ENCODE measurements at places on chromosomes 11 and 22.

GRCh38 chr11:63747011-63747410, 21.6 kb downstream of the ZFTA start:
- no peak for DNase-seq

GRCh38 chr11:69870766-69871165, 51.5 kb upstream of the FGF3 start:
- no peak for DNase-seq

DNA sequence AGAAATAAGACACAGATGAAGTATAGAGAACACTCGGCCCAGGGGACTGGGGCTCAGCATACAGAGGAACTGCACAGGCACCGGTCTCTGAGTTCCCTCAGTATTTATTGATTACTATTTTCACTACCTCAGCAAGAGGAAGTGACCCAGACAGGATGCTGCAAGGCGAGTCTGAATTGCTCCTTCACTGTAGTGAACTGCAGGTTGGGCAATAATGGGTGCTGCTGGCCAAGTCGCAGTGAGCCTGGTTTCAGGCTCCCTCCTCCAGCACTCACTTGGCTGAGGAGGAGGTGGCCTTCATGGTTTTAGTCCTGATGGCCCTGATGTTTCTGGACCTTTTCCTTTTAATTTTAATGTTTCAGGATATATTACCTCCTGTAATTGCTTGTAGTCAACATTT, 10.4 kb downstream of the OR52K2 start:
- DNase-seq: no peak

GRCh38 chr11:46130286-46130940, 9.2 kb upstream of the PHF21A start:
- no peak for DNase-seq

- DNase-seq: no peak
Observed at GRCh38 chr11:34223021-34223813, 117.8 kb downstream of the NAT10 start.

DNA sequence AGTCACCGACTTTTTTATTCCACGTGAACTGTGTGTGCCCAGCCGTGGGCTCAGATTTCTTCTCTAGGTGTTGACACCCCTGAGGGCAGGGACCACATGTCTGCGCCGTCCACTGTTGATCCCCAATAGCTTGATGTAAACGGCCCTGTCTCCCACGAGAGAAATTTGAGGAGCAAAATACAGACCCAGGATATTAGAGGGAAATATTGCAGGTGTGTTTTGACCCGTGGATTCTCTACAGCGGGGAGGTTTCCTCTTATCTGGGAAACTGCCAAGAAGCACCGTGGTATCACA, 437.5 kb downstream of the TBC1D22A start:
- no peak for DNase-seq

DNA sequence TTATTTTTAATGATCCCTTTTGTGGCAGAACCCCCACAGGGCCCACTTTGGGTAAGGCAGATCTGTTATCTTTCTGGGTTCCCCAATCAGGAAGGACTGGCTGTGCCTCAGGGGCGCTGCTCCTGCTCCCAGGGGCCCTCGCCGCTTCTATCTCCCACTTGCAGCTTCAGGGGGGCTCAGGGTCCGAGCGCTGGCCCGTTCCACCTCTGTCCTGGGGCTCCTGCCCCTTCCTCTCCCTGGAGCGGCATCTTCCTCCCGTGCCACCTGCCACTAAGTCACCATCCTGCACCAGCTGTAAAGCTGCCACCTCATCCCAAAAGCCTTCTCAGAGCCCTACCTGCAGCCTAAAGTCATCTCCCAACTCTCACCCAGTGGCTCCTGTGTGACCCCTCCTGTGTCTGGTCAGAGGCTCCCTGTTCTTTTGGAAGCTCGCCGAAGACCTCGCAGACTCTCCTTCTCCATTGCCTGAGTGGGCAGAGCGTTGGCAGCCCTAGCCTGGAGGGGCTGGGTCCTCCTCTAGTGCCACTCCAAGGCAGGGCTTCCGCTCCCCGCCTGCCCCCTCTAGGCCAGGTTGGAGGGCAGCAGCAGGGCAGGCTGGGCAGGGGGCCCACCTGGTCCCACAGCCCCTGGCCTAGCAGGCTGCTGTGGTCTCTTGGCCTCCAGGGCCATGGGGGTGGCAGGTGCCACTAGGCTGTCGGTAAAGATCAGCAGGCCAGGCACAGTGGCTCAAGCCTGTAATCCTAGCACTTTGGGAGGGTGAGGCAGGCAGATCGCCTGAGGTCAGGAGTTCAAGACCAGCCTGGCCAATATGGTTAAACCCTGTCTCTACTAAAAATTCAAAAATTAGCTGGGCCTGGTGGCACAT, 106.7 kb downstream of the MORC2 start:
- no peak for DNase-seq

GRCh38 chr22:49274754-49275380, 552.8 kb downstream of the BRD1 start:
- no peak for DNase-seq

- DNase-seq: no peak
Observed at GRCh38 chr11:19978668-19979518, 181.4 kb downstream of the DBX1 start.

- DNase-seq: no peak
Observed at GRCh38 chr22:20978419-20978818, 3.7 kb upstream of the LZTR1 start.

DNA sequence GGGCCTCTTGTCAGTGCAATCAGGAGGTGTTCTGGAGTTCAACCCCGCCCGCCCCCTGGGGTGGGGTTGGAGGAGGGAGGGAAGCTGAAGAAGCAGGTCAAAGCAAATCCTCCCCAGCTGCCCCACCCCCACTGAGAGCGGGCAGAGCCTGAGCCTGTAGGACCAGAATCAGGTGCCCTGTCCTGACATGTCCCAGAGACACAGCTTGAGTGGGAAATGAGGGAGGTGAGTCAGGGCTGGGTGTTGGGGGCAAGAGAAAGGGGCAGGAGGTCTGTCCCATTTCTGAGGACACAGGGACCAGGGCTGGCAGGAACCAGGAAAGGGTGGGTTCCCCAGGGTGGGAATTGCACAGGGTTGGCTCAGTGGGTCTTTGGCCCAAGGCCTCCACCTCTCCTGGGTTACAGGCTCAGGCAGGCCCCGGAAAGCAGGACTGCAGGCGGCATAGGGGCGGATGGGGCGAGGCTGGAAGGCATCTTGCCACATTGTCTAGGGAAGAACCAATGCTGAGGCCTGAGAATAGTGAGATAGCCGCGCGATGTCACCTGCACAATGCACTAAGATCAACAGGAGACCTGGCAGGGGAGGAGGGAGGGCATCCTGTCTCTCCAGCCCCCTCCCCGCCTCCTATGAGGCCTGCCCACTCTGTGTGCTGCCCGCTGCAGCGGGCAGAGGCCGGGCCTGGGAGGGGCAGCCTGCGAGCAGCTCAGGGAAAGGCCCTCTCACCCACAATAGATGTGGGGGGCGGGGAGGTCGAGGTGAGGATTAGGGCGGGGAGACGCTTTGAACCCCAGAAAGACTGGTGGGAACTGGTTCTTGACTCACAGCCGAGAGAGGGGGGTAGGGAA, 32.4 kb downstream of the NECTIN1 start:
- no peak for DNase-seq

DNA sequence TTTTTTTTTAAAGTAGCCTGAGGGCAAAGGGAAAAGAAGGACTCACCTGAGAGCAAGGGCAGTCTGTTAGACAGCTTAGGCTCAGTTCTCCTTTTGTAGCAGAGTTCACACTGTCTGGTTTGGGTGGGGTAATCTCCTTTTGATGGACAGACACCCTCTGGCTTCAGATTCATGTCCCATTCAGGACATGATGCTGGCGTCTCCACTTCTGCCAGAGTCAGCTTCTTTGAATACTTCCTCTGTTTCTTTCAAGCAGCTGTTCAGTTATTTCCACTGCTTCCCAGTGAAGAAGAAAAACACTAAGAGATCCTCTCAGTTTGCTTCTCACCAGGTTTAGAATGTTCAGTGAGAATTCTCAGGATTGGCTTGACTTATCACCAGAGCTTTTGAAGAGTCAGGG, 79.0 kb upstream of the HSD17B12 start:
- no peak for DNase-seq

DNA sequence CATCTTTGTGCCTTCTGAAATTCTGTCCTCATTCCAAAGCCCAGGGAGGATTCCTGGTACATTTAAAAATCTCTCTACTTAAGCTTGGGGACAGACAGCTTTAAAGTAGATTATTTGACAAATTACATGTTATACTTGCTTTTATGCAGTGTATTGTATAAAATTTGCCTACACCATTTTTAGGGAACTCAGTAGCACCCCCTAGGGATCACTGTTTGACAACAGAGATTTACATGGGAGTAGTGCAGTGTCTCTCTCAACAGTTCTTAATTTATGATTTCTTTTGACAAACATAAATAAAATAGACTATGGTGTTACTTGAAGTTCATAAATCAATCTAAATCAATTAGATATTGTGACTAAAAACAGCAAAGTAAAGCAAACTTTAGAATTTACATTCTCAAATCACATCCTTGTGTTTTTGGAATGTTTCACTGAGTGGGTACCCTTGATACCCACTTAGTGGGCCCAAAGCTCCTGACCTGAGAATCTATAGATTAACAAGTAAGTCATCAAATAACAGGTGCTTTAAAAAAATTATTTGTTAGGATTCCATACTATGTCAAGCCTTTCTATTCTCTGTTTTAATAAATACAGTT, 428.8 kb downstream of the DYNC2H1 start:
- no peak for DNase-seq

DNA sequence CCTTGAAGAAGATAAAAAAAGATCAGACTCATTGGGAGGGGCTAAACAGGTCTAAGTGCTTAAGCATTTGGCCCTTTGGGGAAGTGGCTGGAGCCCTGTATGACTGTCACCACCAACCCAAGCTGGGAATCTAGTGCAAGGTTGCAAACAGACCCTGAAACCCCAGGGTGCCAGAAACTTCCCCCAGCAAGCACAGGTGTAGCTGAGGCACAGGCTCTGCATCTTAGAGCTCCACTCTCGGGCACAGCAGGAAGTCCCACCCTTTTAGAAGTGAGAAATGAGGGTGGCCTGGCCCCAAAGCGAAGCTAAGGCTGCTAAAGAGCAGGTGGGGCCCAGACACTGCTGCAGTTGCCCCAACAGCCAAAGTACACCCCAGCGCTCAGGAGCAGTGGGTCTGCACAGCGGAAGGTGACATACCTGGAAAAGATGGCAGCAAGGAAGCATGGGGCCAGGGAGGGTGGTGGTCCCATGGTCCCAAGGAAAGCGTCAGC, 5.8 kb upstream of the KDM2A start:
- DNase-seq: no peak

- DNase-seq: no peak
Observed at GRCh38 chr11:132200353-132200936, 830.0 kb downstream of the NTM start.

DNA sequence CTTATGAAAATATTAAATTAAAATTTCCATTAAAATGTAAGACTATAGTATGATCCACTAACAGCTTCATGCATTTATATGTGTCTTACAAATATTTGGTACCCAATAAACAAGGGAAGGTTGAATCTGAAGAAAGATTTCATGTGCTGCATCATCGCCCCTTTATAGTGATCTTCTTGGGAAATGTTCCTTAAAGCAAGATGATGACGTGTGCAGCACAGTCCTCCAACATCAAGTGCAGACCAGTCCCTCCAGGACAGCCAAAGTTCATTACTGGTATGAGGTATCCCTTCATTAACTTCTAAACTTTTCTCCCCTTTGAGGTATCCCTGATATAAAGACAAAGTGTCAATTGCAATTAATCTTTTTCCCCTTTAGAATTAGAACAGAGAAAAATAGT, 567.0 kb downstream of the METTL15 start:
- DNase-seq: no peak

- DNase-seq: no peak
Observed at GRCh38 chr11:83319346-83319745, 33.2 kb upstream of the CCDC90B start.

- DNase-seq: no peak
Observed at GRCh38 chr11:6660712-6661111, 5.1 kb upstream of the DCHS1 start.

- no peak for DNase-seq
Observed at GRCh38 chr22:47135338-47135737, 372.9 kb downstream of the TBC1D22A start.

DNA sequence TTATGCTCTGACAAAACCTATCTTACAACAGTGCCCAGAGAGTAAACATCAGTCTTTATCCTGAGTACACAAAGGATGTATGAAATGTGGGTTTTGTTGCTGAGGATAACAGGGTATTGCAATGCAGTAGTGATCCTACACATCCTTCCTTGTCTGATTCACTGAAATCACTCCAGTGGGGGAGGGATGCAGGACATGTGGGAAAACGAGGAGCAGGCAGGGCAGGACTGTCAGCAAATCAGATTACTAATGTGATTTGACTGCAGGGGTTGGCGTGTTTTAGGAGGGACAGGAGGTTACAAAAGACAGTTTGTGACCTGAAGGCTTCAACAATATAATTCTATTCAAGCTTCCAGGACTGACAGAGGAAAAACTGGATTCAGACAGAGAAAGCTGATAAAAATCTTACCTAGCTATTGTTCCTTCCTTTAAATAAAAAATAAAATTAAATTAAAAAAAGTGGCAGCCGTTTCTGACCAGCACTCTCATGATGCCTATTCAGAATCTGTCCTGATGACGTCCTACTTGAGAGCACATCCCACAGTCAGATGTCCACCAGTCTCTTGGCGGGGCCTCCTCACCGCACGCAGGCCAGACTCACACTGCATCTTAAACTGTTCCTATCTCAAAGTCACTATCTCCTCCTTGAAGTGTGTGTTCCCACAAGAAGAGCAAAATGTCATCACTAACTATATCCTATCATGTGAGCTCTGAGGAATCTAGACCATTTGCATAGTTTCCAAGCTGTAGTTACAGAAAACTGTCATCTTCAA, 50.6 kb upstream of the MN1 start:
- DNase-seq: no peak

GRCh38 chr11:70440206-70440605, 41.9 kb downstream of the CTTN start:
- no peak for DNase-seq

- DNase-seq: no peak
Observed at GRCh38 chr11:92083123-92083522, 141.5 kb upstream of the FAT3 start.

DNA sequence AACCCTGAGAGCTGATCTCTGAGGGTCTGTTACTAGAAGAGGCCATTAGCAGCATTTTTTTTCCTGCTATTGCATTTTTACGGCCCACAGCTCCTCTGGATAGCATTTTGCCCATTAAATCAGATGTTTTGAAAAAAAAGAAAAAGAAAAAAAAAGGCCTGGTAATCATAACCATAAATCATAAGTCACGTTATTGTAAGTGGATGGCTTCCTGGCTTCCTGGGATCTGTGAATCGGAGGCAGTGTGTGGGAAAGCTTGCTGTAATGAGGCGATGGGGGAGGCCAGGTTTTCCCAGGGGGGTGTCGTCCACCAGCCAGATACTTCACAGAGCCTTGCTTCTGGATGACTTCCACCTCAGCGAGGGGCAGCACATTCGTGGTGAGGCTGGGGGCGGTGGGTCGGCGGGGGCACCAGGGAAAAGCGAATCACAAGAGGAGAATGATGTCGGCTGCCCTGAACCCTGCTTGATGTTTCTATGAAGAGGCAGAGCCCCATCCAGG, 106.5 kb upstream of the SYT13 start:
- no peak for DNase-seq

- no peak for DNase-seq
Observed at GRCh38 chr11:115276799-115277198, 227.4 kb downstream of the CADM1 start.

- no peak for DNase-seq
Observed at GRCh38 chr11:69538854-69539253, 57.4 kb downstream of the LINC01488 start.
